ENCODE measurements at places on chromosomes 12 and 14.

DNA sequence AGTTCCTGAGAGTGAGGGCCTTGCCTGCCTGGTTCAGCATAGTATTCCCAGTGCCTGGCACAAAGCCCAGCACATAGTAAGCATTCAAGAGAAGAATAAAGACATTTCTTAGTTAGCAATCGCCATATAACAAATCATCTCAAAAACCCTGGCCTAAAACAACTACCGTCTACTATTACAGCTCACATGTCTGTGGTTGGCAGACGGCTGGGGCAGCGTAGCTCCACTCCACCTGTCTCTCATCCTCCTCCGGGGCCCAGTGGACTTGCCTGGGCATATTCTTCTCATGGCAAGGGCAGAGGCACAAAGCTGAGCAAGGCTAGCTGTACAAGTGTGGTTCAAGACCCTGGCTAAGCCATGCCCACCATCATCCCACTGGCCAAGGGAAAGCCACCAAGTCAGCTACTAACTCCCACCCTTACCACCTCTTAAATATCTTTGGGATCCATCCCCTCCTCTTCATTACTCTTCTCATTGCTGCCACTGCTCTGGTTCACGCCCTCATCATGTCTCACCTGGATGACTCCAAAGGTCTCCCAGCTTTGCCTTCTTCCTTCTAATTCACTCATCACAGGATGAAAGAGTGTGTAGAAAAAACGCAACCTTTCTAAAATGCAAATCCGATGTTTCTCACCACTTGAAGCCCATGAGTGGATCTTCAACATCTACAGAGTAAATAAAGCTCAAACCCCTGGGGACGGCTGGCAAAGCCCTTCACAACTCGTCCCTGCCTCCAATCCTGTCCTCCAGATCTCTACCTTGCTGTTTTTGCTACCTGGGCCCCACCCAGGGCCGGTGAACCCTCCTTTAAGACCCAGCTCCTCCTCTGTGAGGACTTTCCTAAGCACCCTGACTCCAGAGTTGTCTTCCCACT, 10.4 kb downstream of the TMEM229B start:
- DNase-seq: no peak

GRCh38 chr12:3755898-3756297, 3.0 kb upstream of the CRACR2A start:
- no peak for DNase-seq

DNA sequence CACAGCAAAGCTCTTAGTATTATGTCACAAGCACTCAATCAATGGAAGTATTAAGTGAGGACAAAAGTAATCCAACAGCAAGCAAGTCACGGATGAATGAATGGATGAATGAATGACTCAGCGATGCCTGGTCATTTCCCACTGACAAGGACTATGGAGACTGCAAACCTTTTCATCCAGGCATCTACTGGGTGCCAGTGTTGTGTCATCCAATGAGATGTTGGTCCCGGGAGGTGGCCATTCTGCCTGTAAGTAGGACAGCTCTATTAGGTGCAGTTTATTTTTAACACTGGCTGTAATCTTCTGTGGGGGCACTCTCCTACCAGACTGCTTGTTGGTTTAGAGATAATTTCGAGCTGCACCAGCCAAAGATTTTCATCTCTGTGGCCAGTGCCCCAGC, 39.4 kb downstream of the STAB2 start:
- no peak for DNase-seq

DNA sequence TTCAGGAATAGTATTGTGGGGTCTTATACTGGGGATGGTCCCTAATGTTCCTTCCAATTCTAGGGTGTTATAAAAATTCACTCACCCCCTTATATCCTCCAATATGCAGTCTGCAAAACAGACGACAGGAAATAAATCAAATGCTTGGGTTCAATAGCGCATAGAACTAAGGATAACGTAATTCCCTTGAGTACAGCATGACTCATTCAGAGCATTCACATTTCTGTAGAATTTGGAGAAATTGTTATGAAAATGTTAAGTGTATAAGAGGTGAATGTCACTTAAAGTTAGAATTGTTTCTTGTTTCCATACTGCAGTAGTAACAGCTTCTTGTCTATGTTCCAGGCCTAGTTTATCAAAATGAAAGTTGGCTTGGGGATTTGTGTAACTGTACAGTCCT, 271.4 kb downstream of the RPS29 start:
- no peak for DNase-seq

GRCh38 chr12:108752387-108752786, 21.1 kb upstream of the CORO1C start:
- no peak for DNase-seq

- DNase-seq: no peak
Observed at GRCh38 chr12:90961154-90961553, 6.2 kb upstream of the CCER1 start.

DNA sequence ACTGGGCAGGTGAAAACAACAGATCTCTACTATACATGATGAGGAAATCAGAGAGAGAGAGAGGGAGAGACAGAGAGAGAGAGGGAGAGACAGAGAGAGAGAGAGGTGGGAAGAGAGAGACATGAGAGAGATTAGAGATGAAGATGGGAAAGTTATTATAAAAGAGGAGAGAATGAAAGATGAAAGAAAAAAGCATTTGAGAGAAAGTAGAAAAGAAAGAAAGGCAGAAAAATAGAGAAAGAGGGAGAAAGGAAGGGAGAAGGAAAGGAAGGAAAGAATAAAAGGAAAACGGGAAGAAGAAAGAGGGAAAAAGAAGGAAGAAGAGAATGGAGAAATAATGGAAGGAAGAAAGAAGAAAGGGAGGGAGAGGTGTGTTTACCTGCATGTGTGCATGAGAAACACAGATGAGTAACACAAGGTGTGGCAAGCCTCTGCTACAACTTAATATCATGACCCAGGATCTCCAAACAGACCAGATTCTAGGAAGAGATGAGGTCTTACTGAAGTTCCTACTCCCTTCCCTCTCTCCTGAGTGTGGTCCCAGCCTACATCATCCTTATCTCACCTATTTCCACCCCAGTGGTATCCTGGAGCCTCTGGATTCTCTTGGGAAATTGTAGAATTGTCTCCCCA, 176.3 kb downstream of the C12orf75 start:
- no peak for DNase-seq

DNA sequence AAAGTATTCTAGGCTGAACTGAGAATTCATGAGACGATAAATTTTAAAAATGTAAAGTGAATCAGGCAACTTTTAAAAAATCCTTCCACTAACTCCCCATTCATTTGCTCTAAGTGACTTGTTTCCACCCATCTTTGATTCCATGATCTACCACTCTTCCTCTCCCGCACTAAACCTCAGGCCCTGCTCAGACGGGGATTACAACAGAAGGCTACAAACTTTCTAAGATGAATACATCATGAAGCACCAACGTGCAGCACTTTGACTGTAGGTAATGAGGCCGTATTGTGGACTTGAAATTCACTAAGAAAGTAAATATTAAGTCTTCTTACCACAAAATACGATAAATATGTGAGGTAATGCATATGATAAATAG, 30.0 kb downstream of the TMEM132D start:
- no peak for DNase-seq

- no peak for DNase-seq
Observed at GRCh38 chr14:23633160-23633701, 2.9 kb upstream of the DHRS2 start.

DNA sequence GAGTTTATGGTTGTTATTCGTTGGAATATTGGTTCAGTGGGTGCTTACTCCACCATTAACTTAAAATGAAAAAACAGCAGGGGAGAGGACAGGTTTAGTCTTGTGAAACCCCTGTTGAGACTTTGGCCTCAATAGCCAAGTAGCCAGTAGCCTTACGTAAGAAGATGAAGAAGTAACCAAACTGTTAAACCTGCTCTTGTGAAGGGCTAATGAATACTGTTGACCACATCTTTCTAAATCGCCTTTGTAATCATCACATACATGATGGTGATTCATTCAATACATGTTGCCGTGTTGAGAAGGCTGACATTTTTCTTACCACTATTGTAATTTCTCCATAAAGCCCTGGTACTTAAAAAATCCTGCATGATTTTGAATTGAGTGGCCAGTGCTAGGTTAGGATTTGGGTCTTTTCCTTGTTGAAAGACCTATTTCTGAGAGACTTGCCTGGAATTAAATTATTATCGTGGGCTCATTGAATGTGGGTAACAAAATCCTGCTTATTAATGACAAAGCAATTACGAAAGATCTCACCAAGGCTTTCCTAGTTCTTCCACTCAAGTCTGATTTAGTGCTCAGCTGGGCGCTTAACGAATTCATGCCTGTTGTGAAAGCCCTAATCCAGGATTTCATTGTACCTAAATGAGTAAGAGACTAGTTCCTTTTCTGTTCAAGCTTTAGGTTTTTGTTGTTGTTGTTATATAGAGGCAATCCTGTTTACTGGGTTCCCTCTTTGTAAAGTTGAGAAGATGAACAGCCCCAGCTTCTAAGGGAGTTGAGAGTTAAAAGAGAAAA, 333.1 kb downstream of the FUT8 start:
- DNase-seq: no peak

DNA sequence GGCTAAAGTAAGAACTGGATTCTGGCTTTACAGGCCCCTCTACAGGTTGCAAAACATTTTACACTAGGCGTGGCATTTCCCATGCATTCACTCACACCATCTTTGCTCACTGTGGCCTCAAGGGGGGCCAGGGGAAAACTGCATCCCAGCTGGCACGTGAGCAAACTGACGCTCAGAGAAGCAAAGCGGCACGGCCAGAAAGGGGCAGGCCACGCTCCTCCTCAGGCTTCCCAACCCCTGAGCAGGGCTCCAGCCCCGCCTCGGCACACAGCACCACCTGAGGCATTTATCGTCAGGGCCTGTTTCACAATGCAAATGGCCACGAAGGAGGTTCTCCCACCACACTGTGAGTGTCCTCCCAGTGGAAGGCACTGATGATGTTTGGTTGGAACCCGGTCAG, 90.8 kb downstream of the BCL11B start:
- no peak for DNase-seq

GRCh38 chr12:58463051-58463450, 457.3 kb downstream of the LRIG3 start:
- no peak for DNase-seq

DNA sequence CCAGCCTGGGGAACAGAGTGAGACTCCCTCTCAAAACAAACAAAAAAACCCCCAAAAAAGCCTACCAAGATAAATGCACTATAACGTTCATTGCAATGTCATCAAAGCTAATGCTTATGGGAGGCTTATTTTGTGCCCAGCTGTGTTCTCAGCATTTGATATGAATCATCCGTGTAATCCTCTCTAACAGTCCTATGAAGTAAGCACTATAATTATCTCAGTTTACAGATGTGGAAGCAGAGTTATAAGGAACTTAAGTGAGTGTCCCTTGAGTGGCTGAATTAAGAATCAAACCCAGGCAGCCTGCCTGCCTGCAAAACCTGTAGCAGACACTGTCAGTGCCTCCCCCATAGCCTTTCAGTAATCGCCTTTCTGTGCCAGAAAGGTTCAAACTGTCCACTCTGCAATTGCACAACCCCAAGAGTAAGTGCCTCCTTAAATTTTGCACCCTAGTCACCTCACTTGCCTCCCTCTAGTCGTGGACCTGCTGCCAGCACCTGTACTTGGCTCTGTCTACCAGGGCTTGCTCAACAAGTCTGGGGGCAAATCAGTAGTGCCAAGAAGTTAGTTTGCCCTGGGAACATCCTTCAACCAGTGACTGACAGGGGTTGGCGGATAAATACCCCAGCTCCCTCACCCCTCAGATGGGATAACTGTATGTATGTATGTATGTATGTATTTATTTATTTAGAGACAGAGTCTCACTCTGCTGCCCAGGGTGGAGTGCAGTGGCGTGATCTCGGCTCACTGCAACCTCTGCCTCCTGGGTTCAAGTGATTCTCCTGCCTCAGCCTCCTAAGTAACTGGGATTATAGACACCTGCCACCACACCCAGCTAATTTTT, 23.8 kb upstream of the PPP1CC start:
- DNase-seq: no peak

DNA sequence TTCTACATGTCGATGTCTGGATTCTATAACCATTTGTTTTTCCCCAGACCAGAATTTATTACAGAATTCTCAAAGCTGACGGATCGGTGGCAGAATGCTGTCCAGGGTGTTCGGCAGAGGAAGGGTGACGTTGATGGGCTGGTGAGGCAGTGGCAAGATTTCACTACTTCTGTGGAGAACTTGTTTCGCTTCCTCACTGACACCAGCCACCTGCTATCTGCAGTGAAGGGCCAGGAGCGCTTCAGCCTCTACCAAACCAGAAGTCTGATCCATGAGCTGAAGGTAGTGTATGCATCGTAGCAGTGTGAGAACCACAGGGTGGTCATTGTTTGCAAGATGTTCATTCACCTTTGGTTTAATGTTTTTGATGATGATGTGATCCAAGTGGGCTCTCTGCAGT, 124.0 kb downstream of the ESR2 start:
- no peak for DNase-seq

DNA sequence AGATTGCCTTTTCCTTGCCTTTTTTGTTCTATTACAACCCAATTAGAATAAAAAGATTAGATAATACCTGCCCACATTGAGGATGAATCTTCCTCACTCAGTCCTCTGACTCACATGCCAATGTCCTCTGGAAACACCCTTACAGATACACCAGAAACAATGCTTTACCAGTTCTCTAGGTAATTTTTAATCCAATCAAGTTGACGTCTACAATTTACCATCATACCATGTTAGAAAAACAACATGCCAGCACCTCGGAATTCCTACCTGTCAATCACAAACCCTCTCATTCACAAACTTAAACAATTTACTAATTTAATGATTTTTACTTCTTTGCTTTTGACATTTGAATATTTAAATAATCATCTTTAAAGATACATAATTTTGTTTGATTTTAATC, 953.8 kb downstream of the TRHDE start:
- no peak for DNase-seq

DNA sequence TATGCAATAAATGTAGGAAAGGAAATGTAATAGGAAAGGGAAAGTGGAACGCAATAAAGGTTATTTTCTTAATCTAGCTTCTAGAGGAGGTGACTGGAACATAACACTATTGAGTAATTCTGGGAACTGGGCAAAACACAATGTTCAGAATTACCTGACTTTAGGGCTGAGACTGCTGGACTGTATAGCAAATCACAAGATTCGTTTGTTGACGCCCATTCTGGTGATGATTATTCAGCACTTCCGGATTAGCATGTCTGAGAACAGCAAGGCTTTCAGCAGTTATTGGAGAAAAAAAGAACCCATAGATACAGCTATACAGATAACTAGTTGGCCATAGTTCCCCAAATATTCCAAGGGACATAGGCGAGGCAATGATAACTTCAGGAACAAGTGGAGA, 2.3 kb upstream of the KLRD1 start:
- DNase-seq: no peak

DNA sequence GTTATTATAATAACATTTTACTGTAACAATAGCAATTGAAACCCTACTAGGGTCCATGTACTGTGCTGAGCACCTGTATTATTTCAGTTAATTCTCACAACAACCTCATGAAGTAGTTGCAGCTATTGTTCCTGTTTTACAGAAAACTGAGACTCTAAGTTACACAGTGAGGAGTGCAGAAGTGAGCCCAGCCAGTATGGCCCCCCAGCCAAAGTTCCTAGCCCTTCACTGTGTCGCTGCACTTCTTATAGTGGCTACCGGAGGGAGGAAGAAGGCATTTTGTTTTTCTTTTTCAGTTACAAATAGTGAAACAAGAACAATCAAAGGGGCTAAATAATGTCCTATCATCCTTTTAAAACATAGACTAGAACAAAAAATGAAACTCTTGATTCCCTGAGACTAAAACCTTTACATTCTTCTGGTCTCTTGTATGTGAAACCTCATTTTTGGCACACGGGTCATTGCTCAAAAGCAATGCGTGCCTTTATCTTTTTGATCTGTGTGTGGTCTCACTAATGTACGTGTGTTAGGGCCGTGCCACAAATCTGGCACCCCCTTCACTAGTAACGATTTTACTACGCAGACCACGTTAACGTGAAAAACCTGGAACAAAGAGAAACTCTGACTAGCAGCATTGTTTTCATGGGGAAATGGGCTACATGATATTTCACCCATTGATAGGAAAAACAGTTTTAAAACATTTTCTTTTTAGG, 88.7 kb downstream of the LLPH start:
- no peak for DNase-seq
